SK-N-SH treated with all-trans-retinoic acid at 6 μM for 48 hours (cell line): ENCODE measurements at places on chromosomes 11 and 22.

DNA sequence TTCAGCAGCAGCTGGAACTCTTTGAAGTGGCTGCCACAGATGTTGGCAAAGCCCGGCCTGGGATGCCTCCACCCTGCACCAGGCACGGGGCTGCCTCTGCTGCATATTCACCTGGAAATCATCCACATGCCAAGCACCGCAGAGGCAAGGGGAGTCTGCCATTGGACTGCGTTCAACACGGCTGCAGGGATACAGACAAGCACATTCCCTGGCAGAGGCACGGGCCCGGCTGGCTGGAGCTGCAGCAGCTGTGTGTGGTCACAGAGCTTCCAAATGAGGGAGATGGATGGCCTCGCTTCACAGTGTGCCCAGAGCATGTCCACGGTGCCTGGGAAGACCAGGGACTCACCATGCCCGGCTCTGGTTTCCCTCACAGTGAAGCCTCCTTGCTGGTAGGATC lies 1378.9 kb downstream of the TBC1D22A start:
- ATAC-seq, result no peak

DNA sequence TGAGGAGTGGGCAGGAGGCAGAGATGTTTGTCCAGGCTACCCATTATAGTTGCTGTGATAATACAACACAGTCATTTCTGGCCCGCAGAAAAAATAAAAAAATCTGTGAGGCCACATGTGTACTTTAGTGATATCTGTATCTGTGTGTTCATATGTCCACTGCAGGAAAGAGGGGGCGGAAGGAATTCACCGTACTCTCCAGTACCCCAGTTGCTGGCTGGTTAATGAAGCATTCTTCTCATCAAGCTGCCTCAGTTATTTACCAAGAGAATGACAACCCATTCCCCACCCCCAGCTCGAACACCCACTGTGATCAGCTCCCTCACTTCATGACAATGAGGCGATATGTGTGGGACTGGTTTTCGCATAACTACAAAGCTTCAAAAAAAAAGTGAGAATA lies 309.3 kb downstream of the SOX6 start:
- ATAC-seq, result no peak

DNA sequence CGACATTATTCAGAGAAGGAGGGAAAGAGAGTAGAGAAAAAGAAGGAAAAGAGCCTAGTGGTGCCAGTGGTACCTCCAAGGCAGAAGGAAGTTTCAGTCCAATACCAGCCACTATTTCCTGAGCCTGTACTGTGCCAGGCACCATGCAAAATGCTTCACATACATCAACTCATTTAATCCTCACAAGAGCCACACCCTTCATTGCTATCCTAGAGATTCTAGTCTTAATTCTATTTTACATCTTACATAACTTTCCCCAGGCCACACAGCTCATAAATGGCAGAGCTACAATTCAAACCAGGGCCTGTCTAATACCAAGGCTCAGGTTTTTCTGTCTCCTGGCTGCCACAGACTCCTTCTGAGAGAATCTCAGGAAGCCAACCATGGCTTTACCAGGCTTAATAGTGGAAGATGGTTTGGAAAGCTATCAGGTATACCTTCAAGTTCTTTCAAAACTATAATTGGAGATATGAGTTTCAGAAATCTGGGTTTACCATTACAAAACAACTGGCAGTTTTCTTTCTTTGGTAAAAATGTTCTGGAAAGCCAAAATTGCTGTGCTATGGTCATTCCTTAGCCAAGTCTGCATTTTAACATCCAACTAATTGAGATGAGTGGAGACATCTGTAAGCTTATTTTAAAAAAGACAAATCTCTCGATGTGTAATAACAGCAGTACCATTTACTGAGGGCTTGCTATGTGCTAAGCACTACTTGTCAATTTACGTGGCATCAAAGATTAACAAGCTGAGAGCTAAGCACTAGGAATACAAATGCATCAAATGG lies 225.1 kb upstream of the PITPNB start:
- peak; percentile 18; the same call in 2 of the 3 replicates for ATAC-seq

DNA sequence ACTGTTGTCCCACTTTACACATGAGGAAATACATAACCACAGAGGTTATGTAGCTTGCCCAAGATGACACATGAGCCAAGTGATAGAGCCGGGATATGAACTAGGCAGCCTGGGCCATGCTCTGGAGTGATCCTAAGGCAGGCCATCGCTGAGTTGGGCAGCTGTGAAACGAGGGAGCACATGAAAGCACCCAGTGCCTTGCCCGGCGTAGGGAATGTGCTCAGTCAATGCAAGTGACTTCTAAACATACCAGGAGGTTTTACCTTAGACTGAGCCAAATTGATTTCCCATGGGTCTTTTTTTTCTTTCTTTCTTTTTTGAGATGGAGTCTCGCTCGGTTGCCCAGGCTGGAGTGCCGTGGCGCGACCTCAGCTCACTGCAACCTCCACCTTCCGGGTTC lies 10.5 kb downstream of the GRIK4 start:
- ATAC-seq, result no peak

GRCh38 chr11:120136356-120136755 lies 1.6 kb downstream of the TRIM29 start:
- ATAC-seq, result no peak

GRCh38 chr11:3816673-3817072 lies 8.3 kb downstream of the PGAP2 start:
- ATAC-seq, result no peak

DNA sequence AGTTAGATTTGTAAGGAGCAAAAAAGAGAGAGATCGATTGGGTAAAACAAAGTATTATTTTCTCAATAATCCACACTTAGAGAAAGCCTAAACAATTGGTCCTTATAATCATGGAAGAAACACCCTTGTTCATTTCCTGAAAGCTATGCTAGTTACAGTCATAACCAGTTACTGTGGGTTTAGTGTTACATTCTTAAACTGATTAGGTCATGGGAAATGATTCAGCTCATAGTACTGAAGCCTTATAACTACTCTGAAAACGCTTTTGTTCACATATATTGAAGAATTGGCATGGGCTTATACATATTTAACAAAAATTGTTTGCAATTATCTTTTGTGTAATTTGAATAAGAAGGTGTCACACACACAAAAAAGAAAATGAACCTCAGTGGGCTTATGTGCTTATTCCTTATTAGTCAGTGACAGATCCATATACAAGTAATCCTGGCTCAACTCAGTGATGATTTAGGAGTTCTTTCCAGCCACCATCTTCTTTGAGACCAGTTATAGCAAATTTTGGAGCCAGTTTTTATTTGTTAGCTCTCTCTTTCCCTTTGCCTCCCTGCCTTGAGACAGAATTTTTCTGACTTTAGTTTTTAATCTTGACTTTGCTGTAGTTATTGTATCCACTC lies 198.5 kb upstream of the CTSC start:
- peak; percentile 99 for ATAC-seq

- ATAC-seq, result no peak
Measured at GRCh38 chr11:28966951-28967350, 858.8 kb downstream of the METTL15 start.

DNA sequence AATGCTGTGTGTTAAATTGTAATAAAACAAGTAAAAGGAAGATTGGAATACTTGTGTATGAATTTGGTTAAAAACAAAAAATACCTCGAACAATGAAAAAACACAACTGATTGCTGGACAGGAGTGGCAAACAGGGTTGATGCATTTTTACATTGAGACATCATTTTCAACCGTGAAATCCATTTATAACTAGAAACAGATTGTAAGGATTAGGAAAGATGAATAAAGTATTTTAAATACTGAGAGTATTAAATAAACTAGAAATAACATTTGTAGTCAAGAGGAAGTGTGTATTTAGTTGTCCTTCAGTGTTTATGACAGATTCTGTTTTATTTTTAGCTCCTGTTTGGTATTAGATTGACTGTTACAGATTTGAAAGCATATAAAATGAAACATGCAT lies 5.4 kb downstream of the ATM start:
- no peak for ATAC-seq

DNA sequence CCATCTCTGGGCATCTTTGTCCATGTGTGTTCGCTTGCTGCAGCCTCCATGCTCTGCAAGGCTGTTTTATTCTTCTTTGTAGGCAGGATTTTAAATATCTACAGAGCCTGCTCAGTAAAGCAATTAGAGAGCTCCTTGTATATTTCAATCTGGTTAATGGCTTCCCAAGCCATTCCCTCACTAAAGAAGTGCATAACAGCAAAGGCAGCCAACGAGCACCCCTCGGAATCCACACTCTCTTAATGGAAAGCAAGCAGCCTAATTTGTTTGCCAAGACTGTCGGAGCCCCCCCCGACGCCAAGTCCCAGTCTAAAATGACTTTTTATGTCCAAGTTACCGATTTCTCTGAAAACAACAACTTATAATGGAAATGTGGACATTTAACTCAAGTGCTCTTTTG lies 123.6 kb downstream of the ARL14EP start:
- ATAC-seq, result no peak

- ATAC-seq, result peak; percentile 81
Measured at GRCh38 chr11:8671651-8672062, 10.8 kb downstream of the TRIM66 start.

DNA sequence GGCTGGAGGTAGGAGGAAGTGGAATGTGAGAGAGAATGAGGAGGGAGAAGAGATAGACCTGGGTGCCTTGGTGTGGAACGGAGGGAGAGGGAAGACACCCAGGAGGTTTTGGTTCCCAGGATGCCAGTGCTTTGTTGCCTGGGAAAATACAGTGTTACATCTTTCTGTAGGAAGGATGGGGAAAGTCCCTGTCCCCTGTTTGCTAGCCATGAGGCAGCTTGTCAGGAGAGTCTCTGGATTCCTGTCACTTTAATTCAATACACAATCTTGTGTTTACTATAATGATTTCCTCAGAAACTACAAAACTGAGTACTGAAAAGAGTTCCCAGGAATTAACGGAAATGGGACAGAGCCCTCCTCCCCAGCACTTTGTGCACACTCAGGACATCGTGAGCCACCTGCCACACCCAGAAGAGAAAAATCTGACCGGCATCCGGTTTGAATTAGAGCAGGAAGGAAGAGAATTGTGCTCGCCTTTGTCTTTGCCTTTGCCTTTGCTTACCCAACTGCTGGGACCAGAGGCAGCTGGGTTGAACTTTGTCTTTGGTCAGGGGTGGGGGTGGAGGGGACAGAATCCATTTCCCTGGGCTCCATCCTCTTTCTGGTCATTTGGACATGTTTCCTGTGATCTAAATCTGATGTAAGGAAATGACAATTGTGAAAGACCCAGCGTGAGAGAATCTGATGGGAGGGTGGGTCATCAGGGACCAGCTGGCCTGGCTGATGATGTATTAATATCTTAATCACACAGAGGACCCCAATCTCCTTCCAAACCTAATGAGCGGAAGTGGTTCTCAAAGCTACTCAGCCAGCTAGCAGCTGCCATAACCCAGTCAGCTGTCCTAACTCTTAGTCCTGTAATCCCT lies 1.3 kb upstream of the LIMK2 start:
- no peak for ATAC-seq

DNA sequence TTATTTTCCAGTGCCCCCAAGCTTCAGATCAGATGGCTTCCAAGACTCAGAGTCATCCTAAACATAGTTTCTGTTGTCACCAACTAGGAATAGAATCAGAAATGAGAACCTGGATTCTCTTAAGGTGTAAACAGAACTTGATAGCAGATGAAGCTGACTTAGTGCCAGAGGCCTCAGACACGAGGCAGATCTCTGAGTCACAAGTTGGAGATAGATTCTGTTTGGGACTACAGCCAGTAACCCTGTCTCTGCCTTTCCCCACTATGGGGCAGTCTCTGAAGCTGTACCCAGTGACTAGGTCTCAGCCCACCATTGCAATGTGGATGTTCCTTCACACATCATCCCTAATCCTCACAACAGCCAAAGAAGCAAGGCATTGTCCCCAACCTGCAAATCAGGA lies 25.4 kb downstream of the NEU3 start:
- peak; percentile 96 for ATAC-seq

GRCh38 chr22:23401910-23402274 lies 178.2 kb downstream of the IGLL1 start:
- no peak; the same call in 2 of the 3 replicates for ATAC-seq

- ATAC-seq, result no peak; the same call in 2 of the 3 replicates
Measured at GRCh38 chr11:64934682-64935358, 873 bp downstream of the GPHA2 start.

GRCh38 chr22:27919942-27920755 lies 1.1 kb upstream of the PITPNB start:
- peak; percentile 84 for ATAC-seq

DNA sequence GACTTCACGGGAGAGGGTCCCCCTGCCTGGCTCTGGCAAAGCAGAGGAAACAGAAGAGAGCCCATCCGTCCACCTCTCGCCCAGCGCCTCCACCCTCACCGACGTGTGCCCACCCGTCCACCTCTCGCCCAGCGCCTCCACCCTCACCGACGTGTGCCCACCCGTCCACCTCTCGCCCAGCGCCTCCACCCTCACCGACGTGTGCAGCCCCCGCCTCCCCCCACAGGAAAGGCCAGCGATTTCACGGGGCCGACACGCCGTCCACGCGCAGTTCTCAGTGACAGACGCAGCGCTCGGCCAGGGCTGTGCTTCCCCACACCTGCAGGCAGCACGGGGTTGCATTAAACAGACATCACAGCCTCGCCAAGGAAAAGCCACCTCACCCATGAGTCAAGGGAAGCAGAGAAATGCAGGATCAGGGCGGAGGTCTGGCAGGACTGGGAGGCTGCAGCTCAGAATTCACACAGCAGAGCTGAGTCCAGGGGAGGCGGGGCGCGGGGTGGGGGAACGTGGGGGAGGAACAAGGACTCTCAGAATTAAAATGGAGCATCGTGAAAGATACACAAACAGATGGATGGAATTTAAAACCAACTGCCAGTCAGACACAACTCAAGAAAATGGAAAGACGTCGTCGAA lies 377.7 kb downstream of the BRD1 start:
- ATAC-seq, result no peak
